Dorsolateral prefrontal cortex (tissue), 122 donors: ENCODE measurements at places on chromosomes 7 and 10. TPM values are rescaled to one million over a fixed set of nuclear protein-coding genes. Genes with fewer than 3 reads are reported as not detected.

- DNase-seq = no peak
These were observed 147.9 kb downstream of the RPS24 start for GRCh38 chr10:78181381-78182055.

- no peak for DNase-seq
These were observed 158.4 kb downstream of the COBL start for GRCh38 chr7:51158211-51158610.

GRCh38 chr10:88392222-88392621, 190.9 kb downstream of the RNLS start:
- no peak for DNase-seq

GRCh38 chr7:149147752-149148653, 750 bp downstream of the ZNF398 start:
- DNase-seq = peak; percentile 52

DNA sequence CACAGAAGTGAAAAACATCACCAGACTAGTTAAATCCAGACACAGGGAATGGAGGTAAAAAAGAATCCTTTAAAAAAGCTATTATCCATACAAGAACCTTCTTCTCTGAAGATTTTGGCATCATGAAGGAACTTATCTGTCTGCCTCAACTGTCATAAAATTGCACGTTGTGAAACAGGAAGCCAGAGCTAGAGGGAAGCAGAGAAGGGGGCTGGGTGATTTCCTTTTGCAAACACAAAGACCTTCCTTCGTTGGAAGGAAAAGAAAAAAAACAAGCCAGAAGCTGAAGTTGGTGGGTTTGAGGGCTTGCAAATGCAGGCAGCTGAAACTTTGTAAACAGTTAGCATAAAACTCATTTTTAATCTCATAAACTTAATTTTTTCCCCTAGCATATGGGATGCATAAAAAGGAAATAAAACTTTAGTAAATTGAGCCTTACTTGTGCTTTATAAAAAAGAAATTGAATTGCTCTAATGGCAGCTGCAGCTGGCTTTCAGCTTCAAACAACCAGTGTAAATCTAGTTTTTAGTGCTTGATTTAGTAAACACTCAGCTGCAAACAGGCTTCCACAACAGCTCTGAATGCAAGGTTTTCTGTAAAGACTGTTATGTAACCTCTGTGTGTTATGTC, 101.6 kb downstream of the OTUD1 start:
- DNase-seq = no peak

GRCh38 chr7:122407195-122407594, 102.6 kb upstream of the FEZF1 start:
- no peak for DNase-seq

- no peak for DNase-seq
These were observed 87.8 kb upstream of the DUSP5 start for GRCh38 chr10:110409926-110410325.

- no peak for DNase-seq
These were observed 155.1 kb downstream of the LSM5 start for GRCh38 chr7:32335107-32335506.

AKR1B15 gene
- total RNA-seq = not detected

HMX3 gene
- total RNA-seq = not detected

DRGX gene
- total RNA-seq = 3.9 TPM

NUTM2B gene
- 0.28 TPM for total RNA-seq

CLCN1 gene
- not detected for total RNA-seq
